Calu3 (cell line): ENCODE measurements at places on chromosomes 12 and 14.

DNA sequence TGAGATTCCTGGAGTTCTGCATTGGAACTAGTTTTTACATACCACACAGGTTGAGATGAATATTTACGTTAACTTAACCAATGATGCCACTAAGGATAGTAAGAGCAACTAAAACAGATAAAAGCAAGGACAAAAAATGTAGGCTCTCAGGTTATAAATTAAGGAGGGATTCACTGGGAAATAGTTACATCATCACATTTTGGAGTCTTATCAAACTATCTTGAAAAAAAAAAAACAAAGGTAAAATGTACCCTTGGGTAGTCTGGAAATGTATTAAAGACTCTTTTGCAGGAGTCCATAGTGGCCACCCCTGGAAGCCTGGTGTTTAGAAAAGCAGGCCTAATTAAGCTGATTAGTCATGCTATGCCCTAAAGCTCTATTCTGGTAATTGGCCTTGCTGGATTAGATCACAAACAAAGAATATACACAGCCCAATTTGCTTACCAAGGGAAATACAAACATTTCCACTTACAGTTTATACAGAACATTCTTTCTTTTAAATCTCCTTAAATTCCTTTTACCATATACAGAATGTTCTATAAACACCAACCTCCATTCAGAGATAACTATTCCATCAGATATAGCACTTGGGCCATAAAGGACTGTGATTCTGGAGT is 39.3 kb downstream of the SLC25A47 start:
- no peaks in the 10 kb centered on the region for H3K4me1 ChIP-seq
- no peaks in the 10 kb centered on the region for H3K27me3 ChIP-seq
- peaks cover 80% of the 10 kb centered on the region for H3K36me3 ChIP-seq
- H3K27ac ChIP-seq, result no peak overlapping the region
- no peak for DNase-seq

GRCh38 chr14:94355191-94355794 is 32.2 kb upstream of the SERPINA6 start:
- H3K27ac ChIP-seq, result no peak overlapping the region
- H3K4me3 ChIP-seq, result no peak overlapping the region
- no peaks in the 10 kb centered on the region for H3K36me3 ChIP-seq
- no peaks in the 10 kb centered on the region for H3K27me3 ChIP-seq

DNA sequence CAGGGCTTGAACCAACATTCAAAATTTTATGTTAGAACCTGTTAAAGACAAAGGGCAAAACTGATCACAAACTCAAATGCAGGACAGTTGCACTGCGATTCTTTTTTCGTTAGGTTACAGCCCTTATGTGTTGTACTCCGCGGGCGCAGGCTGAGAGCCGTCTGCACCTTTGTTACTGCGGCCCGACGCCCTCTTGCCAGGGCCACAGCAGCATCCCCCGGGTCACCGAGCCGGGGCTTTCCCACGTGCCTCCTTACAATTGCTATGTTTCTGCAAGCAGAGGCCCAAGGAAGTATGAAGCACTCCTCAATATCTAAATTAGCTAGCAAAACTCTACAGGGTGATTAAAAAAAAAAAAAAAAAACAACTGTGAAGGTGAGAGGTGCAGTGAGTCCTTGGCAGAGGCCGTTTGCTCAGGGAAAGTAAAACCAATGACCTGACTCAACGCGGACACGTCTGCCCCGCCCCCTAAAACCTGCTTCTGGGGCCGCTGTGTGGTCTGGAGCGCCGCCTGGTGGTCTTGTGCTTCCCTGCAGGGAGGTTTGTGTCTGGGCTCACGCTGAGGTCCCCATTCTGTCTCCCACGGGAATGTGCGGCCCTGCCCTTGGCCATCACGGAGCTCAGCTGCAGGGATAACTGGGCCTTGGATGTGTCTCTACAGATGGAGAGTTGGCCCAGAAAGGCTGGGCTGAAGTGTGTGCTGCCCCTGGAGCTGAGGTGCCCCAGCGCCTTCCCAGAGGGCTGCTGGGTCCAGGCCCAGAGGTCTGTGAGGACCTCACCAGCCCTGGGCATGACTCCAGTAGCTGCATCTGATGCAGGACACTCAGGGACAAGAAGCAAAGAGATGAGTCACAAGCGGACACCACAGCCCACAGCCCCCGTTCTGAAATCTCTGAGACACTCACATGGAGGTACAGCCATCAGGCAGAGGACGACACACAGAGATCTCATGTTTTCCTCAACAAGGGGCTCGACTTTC is 418.5 kb downstream of the TMEM121 start:
- no peaks in the 10 kb centered on the region for H3K36me3 ChIP-seq
- H3K27me3 ChIP-seq, result peaks cover 96% of the 10 kb centered on the region
- H3K4me1 ChIP-seq, result no peaks in the 10 kb centered on the region
- H3K4me3 ChIP-seq, result no peak overlapping the region

DNA sequence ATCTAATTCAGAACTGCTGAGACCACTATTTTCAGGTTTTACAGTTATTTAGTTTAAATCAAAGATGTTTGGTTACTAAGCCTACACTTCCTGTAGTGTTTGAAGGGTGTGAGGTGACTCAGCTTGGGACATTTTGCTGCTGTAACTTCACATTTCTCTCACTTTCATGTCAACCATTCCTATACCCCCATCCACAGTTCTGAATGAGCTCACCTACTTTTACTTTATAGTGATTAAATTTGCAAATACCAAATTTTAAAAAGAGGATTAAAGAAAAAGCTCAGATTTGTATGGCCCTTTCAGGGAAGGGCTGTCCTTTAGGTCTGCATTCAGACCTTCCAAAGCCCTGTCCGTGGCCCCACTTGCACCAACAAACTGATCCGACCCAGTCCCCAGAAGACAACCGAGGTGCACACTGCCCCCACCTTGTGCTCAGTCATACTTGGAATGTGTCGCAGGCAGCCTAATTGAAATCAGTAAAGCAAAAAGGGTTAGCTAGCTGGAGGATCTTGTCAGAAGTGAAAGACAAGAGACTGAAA is 174.4 kb downstream of the MON2 start:
- no peak for DNase-seq
- H3K27me3 ChIP-seq, result no peaks in the 10 kb centered on the region
- H3K27ac ChIP-seq, result no peak overlapping the region
- no peak overlapping the region for H3K4me3 ChIP-seq

- no peak for DNase-seq
- no peaks in the 10 kb centered on the region for H3K36me3 ChIP-seq
- H3K4me1 ChIP-seq, result no peaks in the 10 kb centered on the region
- peaks cover 99% of the 10 kb centered on the region for H3K27me3 ChIP-seq
- no peak overlapping the region for H3K27ac ChIP-seq
- H3K4me3 ChIP-seq, result peak overlapping the region; percentile 54
These were observed 380 bp downstream of the ANO2 start for GRCh38 chr12:5944688-5945070.

DNA sequence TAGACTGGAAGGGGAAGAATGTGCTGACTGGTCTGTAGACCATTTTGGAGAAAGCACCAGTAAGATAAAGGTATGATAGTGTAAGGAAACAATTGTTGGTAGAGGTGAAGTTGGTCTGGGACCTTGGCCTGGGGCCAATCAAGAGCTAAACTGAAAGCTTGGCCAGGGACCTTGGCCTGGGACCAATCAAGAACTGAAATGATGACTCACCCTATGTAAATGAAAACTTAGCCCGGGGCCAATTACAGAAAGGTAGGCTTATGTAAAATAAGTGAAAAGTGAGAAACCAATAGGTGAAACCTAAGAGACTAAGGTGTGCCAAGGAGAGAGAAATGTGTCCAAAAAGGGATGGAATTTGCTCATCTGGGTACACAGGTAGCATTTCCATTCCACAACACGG is 776.0 kb downstream of the C12orf50 start:
- no peaks in the 10 kb centered on the region for H3K27me3 ChIP-seq
- H3K27ac ChIP-seq, result no peak overlapping the region
- H3K4me3 ChIP-seq, result no peak overlapping the region
- H3K4me1 ChIP-seq, result peaks cover 8% of the 10 kb centered on the region
- H3K36me3 ChIP-seq, result no peaks in the 10 kb centered on the region

- H3K27me3 ChIP-seq, result no peaks in the 10 kb centered on the region
- H3K4me1 ChIP-seq, result no peaks in the 10 kb centered on the region
- DNase-seq, result no peak
- no peak overlapping the region for H3K27ac ChIP-seq
These were observed 44.5 kb downstream of the EML5 start for GRCh38 chr14:88748288-88748687.

GRCh38 chr12:29200586-29200985 is 51.5 kb downstream of the FAR2 start:
- no peak overlapping the region for H3K4me3 ChIP-seq
- DNase-seq, result no peak
- no peaks in the 10 kb centered on the region for H3K4me1 ChIP-seq
- no peak overlapping the region for H3K27ac ChIP-seq
- H3K27me3 ChIP-seq, result no peaks in the 10 kb centered on the region

DNA sequence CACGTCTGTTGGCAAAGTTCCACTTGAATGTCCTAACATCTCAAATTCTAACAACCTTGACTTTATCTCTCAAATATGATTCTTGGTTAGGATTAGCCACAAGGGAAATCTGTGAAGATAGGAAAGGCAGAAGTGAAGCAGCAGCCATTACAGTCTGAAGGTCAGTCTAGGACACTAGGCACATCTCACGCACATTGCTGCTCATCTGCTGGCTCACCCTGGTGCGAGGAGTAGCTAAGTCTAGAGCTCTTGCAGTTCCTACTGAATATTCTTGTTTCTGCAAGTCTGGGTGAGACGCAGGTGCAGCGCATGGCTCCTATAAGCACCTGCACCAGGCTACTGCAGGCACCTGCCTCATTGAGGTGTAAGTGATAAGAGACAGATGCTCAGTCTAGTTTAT is 6.4 kb upstream of the SLC25A3 start:
- no peak overlapping the region for H3K4me3 ChIP-seq
- no peaks in the 10 kb centered on the region for H3K27me3 ChIP-seq
- H3K27ac ChIP-seq, result no peak overlapping the region
- H3K4me1 ChIP-seq, result no peaks in the 10 kb centered on the region
- DNase-seq, result no peak

GRCh38 chr14:32596390-32596789 is 267.3 kb downstream of the AKAP6 start:
- H3K4me1 ChIP-seq, result no peaks in the 10 kb centered on the region
- H3K36me3 ChIP-seq, result no peaks in the 10 kb centered on the region
- DNase-seq, result no peak
- no peak overlapping the region for H3K4me3 ChIP-seq
- peaks cover 17% of the 10 kb centered on the region for H3K27me3 ChIP-seq

GRCh38 chr12:16272222-16272621 is 5.3 kb downstream of the SLC15A5 start:
- no peaks in the 10 kb centered on the region for H3K27me3 ChIP-seq
- H3K4me1 ChIP-seq, result peaks cover 17% of the 10 kb centered on the region
- H3K4me3 ChIP-seq, result no peak overlapping the region
- DNase-seq, result no peak
- no peaks in the 10 kb centered on the region for H3K36me3 ChIP-seq

- H3K27ac ChIP-seq, result no peak overlapping the region
- H3K4me3 ChIP-seq, result no peak overlapping the region
- peaks cover 36% of the 10 kb centered on the region for H3K27me3 ChIP-seq
- no peaks in the 10 kb centered on the region for H3K36me3 ChIP-seq
These were observed 7.1 kb upstream of the TBX5 start for GRCh38 chr12:114412825-114413749.

DNA sequence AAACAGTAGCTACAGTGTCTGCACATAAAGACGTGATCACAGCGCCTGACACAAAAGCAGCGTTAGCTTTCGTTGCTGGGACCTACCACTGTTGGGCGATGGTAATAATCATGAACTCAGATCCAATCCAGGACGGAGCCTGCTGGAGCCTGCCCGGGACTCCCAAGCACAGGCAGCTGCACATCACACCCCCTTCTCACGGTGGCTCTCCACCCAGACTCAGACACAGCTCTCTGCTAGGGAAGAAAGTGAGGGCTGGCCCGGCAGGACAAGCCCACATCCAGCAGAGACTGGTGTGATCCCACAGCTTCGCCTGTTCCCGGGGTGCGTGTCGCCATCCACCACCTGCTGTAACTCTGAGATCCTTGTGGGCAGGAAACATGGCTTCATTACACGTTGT is 49.9 kb upstream of the FOXN3 start:
- H3K27me3 ChIP-seq, result no peaks in the 10 kb centered on the region
- no peak overlapping the region for H3K4me3 ChIP-seq
- no peak for DNase-seq
- no peaks in the 10 kb centered on the region for H3K4me1 ChIP-seq
- H3K27ac ChIP-seq, result no peak overlapping the region

GRCh38 chr14:55620981-55621380 is 41.0 kb downstream of the KTN1 start:
- no peak for DNase-seq
- no peaks in the 10 kb centered on the region for H3K27me3 ChIP-seq
- peaks cover 21% of the 10 kb centered on the region for H3K4me1 ChIP-seq
- peaks cover 25% of the 10 kb centered on the region for H3K36me3 ChIP-seq
- no peak overlapping the region for H3K4me3 ChIP-seq

GRCh38 chr14:86712176-86712575 is 1182.2 kb downstream of the FLRT2 start:
- no peak for DNase-seq
- H3K27ac ChIP-seq, result no peak overlapping the region
- H3K4me1 ChIP-seq, result peaks cover 36% of the 10 kb centered on the region
- H3K36me3 ChIP-seq, result no peaks in the 10 kb centered on the region
- no peak overlapping the region for H3K4me3 ChIP-seq

DNA sequence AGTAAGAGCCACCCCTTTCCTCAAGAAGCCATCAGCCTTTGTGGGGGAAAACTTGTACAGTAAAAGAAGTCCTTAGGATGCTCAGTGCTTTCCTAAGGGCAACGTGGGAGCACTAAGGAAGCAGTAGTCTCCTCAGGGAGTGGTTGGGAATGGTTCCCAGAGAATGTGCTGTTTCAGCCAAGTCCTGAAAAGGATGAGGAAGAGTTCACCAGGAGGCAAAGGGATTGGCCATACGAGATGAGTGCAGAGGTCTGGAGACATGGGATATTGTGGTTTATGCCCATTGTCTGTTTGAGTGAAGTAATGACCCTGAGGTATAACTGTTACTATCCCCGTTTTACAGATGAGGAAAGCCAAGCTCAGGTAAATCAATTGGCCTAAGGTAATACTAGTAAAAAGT is 86.0 kb upstream of the ATF1 start:
- DNase-seq, result no peak
- H3K36me3 ChIP-seq, result peaks cover 4% of the 10 kb centered on the region
- no peak overlapping the region for H3K4me3 ChIP-seq
- H3K4me1 ChIP-seq, result no peaks in the 10 kb centered on the region
- no peak overlapping the region for H3K27ac ChIP-seq

- H3K27me3 ChIP-seq, result peaks cover 22% of the 10 kb centered on the region
- no peaks in the 10 kb centered on the region for H3K36me3 ChIP-seq
These were observed 242.0 kb downstream of the NEDD1 start for GRCh38 chr12:97148941-97149559.

DNA sequence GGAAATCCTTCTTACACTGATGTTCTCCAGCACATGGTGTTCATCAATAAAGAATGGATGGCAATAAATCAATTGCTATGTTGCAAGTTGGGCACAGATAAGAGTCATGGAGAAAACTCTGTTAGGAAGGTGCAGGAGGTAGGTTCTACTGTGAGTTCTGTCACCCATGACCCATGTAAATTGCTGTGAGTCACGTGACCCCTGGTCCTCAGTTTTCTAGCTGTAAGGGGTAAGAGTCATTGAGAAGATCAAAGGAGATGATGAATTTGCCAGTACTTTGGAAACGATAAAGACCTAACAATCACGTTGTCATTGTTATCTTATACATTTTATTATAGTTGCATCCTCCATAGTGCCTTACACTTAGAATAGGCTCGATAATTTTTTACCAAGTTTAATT is 235.2 kb upstream of the ARID2 start:
- H3K27me3 ChIP-seq, result no peaks in the 10 kb centered on the region
- no peaks in the 10 kb centered on the region for H3K4me1 ChIP-seq
- H3K36me3 ChIP-seq, result no peaks in the 10 kb centered on the region
- H3K27ac ChIP-seq, result no peak overlapping the region
- H3K4me3 ChIP-seq, result no peak overlapping the region
